ENCODE measurements at places on chromosomes 3 and 15. TPM values are rescaled to one million over a fixed set of nuclear protein-coding genes. Genes with fewer than 3 reads are reported as not detected.

Gene PHLDB2
- 2.1 TPM for total RNA-seq

DNA sequence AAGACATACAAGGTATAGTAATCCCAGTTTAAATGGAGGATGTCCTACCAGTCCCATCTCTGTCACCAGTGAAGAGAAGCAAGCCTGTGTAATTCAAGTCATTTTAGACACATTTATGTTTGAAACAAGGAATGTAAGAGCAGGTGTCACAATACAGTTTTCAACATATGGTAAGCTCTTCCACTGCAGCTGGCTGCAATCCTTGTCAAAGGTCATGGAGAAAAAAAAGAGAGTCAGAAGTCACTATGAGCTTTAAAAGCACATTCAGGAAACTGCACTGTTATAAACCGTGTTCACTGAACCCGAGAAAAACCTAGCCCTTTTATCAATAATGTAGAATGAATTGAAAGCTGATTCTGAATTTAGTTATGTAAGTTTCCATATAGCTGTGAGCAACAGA is 206.4 kb downstream of the NAALADL2 start:
- no peak overlapping the region for H3K27ac ChIP-seq
- H3K27me3 ChIP-seq = no peaks in the 10 kb centered on the region
- no peak for DNase-seq
- no peaks in the 10 kb centered on the region for H3K36me3 ChIP-seq
- H3K4me3 ChIP-seq = no peak overlapping the region

GRCh38 chr3:35666888-35667287 is 27.6 kb downstream of the ARPP21 start:
- H3K27me3 ChIP-seq = no peaks in the 10 kb centered on the region
- no peak overlapping the region for H3K27ac ChIP-seq
- no peak overlapping the region for H3K4me3 ChIP-seq
- DNase-seq = no peak
- no peaks in the 10 kb centered on the region for H3K4me1 ChIP-seq

DNA sequence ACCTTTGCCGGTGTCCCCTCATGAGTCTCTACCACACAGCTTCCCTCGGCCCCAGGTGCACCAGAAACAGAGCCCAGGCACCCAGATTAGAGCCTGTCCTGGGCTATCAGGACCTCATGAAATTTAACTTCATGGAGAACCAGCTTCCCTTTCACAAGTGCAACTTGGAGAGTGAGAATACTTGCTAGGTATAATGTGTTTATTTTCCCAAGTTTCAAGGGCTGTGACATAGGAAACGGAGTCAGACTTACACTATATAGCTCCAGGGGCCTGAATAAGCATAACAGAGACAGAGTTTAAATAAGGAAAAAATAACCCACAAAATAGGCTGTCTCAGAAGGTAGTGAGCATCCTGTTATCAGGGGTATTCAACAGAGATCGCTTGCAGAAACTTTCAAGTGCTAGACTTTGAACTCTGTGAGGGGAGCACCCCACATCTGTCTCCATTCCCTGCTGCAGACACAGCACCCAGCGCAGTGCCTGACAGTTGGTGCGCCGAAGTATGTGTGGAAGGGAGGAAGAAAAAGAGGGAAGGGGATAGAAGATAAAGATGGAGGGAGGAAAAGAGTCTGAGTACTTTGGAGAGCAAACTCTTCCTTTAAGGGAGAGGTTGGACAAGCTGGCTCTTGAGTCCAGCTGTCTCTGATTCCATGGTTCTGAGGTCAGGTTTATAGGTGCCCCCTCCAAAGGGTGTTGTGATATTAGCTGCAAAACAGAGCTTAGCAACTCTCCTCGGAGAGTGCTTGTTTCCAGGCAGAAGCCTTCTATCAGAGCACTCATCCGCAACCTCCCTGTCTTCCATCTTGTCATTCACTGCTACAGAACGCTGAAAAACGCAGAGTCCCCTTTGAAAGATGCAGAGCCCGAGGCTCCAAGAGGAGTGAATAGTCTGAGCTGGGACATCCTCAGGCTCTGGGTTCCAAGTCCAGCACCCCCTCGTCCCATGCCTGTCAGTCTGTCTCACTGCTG is 84.8 kb downstream of the CPN2 start:
- no peak overlapping the region for H3K27ac ChIP-seq
- no peaks in the 10 kb centered on the region for H3K36me3 ChIP-seq
- no peak for DNase-seq
- H3K27me3 ChIP-seq = peaks cover 2% of the 10 kb centered on the region

Gene GPR156
- not detected for total RNA-seq

Gene CCRL2
- 1.4 TPM for total RNA-seq

DNA sequence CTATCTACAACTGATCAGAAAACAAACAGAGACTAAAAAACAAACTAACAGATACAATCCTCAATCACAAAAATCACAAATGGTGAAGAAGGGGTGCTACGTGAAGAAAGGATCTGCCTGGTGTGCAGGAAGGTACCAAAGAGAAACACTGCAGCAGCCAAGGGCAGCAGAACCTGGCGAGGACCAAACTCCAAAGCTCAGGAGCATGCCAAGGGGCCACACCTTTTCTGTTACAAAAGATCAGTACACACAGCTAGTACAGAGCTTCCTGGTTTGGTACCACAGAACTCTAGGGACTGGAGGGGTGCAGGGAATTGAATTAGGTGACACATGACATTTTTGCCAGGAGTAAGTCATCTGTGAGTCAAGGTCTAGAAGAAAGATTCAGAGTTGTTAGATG is 107.4 kb upstream of the GRM7 start:
- no peak overlapping the region for H3K4me3 ChIP-seq
- H3K27ac ChIP-seq = no peak overlapping the region
- H3K27me3 ChIP-seq = no peaks in the 10 kb centered on the region

DNA sequence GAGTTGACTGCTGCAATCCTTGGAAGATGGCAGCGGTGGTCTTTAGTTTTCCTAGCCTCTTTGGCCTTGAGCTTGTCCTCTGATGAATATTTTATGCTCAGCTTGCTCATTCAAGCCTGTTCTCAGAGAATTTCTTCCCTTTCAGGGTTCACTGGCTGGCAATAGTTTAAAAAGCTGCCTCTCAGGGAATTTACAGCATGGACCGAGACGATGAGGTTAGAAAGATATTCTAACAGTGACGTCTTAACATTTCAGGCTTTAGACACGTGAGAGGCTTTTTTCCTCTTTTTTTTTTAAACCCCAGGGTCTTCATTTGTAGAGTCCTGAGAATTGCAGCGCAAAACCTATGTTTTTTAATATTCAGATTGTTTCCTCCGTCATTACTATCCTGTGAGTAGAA is 120.3 kb upstream of the CLSTN2 start:
- H3K36me3 ChIP-seq = no peaks in the 10 kb centered on the region
- H3K4me3 ChIP-seq = no peak overlapping the region
- H3K27ac ChIP-seq = no peak overlapping the region
- no peaks in the 10 kb centered on the region for H3K4me1 ChIP-seq

DNA sequence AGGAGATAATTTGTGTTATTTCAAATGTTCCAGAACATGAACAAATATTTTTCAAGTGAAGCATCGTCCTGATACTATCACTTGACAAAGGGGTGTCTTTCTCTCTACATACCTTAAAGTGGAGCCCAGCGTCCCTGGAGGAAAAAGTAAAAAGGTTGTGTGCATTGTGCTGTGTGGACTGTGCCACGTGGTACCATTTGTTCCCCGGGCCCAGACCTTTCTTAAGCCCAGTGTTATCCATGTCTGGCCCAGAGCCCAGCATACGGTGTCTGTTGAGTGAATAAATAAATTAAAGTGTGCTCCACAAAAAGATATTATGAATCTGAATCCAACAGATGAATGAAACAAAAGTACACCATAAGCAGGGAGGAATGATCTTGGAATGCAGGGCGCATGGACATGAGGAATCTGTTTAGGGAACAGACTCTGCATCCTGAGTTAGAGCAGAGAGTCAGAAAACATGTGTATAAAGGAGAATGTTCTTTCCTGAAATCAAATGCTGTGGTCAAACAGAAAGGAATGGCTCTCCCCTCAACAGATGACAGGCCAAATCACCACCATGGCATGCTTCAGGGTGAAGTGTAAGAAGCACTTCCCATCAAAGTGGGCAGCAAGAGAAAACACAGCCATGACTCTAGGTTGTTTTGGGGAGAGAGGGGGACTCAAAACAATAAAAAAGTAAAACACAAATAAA is 8.1 kb upstream of the PRSS50 start:
- DNase-seq = no peak
- H3K4me3 ChIP-seq = no peak overlapping the region
- H3K27me3 ChIP-seq = peaks cover 6% of the 10 kb centered on the region
- peaks cover 3% of the 10 kb centered on the region for H3K4me1 ChIP-seq
- H3K36me3 ChIP-seq = no peaks in the 10 kb centered on the region

Gene FSIP1
- 0.29 TPM for total RNA-seq

- H3K27me3 ChIP-seq = no peaks in the 10 kb centered on the region
- H3K4me3 ChIP-seq = no peak overlapping the region
- DNase-seq = no peak
- H3K4me1 ChIP-seq = no peaks in the 10 kb centered on the region
Measured at GRCh38 chr3:132966374-132966773, 71.8 kb upstream of the TMEM108 start.

- H3K27ac ChIP-seq = no peak overlapping the region
- peaks cover 43% of the 10 kb centered on the region for H3K36me3 ChIP-seq
- H3K27me3 ChIP-seq = no peaks in the 10 kb centered on the region
- no peaks in the 10 kb centered on the region for H3K4me1 ChIP-seq
- H3K4me3 ChIP-seq = no peak overlapping the region
- no peak for DNase-seq
Measured at GRCh38 chr15:34900748-34901147, 68.8 kb downstream of the AQR start.

GRCh38 chr3:140509534-140509933 is 168.3 kb upstream of the TRIM42 start:
- DNase-seq = no peak
- no peaks in the 10 kb centered on the region for H3K36me3 ChIP-seq
- no peak overlapping the region for H3K27ac ChIP-seq
- H3K27me3 ChIP-seq = peaks cover 2% of the 10 kb centered on the region

- no peak for DNase-seq
- H3K27ac ChIP-seq = no peak overlapping the region
- H3K36me3 ChIP-seq = peaks cover 23% of the 10 kb centered on the region
- peaks cover 4% of the 10 kb centered on the region for H3K4me1 ChIP-seq
- H3K4me3 ChIP-seq = no peak overlapping the region
Measured at GRCh38 chr3:52915294-52915693, 17.9 kb upstream of the STIMATE start.

Gene SPATA12
- not detected for total RNA-seq

- no peaks in the 10 kb centered on the region for H3K27me3 ChIP-seq
- no peaks in the 10 kb centered on the region for H3K4me1 ChIP-seq
- H3K4me3 ChIP-seq = no peak overlapping the region
- H3K27ac ChIP-seq = no peak overlapping the region
- DNase-seq = no peak
Measured at GRCh38 chr3:106485217-106485616, 616.4 kb upstream of the CBLB start.

Gene CHRM5
- not detected for total RNA-seq

DNA sequence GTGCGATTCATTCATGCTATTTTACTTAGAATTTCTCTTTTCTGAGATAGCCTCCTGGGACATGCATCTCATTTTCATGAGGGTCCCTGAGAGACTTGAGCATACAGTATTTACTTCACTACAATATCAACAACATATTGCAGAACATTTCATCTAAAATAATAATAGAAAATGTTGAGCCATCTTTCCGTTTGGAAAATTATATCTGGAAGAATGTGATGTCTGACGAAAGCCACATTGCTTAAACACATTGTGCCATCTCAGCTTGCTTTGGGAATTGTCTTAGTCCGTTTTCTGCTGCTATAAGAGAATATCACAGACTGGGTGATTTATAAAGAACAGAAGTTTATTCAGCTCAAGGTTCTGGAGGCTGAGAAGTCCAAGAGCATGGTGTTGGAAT is 55.5 kb downstream of the DPH6 start:
- no peak overlapping the region for H3K4me3 ChIP-seq
- H3K27ac ChIP-seq = no peak overlapping the region
- H3K4me1 ChIP-seq = no peaks in the 10 kb centered on the region

DNA sequence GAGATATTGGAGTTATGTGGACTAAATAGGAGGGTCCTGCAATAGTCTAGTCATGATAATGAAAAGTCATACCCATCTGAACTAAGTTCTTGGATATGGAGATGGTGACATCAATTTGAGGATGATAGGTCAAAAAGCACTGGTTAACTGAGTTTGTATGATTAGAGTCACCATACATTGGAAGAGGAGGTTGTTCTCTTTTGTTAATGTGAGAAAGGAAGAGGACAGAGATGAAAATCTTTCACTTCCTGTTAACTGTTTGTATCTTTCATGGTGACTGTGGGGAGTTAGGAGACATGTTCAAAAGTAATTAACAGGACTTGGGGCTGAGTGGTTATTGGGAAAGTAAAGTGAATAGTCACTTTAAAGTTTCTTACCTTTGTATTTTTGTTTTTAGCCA is 11.1 kb downstream of the TMEM62 start:
- H3K27me3 ChIP-seq = no peaks in the 10 kb centered on the region
- peaks cover 16% of the 10 kb centered on the region for H3K4me1 ChIP-seq
- no peak overlapping the region for H3K4me3 ChIP-seq
- no peak overlapping the region for H3K27ac ChIP-seq
- peaks cover 25% of the 10 kb centered on the region for H3K36me3 ChIP-seq

Gene HIGD2B
- 0.27 TPM for total RNA-seq

DNA sequence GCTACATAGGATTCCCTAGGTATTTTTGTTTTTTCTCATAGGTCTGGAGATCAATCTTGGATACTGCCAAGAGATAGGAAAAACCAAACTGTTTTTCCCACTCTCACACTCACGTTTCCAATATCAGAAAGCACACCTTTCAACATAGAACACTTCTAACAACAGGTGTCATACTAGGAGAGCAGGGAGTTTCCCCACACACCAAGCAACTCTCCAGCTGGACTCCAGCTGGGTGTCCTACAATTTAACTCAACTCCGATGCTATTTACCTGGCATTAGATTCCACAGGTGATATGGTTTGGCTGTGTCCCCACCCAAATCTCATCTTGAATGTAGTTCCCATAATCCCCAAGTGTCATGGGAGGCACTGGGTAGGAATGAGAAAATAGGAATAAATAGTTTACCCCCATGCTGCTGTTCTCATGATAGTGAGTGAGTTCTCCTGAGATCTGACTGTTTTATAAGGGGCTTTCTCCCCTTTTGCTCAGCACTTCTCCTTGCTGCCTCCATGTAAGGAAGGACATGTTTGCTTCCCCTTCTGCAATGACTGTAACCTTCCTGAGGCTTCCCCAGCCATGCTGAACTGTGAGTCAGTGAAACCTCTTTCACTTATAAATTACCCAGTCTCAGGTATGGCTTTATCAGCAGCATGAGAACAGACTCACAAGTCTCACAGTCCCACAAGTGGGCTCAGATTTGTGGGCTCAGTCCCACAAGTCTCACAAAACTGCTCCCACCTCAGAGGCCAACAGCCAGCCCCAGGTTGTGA is 354.5 kb upstream of the THBS1 start:
- no peak overlapping the region for H3K4me3 ChIP-seq
- H3K36me3 ChIP-seq = no peaks in the 10 kb centered on the region
- no peaks in the 10 kb centered on the region for H3K4me1 ChIP-seq
- no peak overlapping the region for H3K27ac ChIP-seq
- no peak for DNase-seq
- peaks cover 1% of the 10 kb centered on the region for H3K27me3 ChIP-seq

DNA sequence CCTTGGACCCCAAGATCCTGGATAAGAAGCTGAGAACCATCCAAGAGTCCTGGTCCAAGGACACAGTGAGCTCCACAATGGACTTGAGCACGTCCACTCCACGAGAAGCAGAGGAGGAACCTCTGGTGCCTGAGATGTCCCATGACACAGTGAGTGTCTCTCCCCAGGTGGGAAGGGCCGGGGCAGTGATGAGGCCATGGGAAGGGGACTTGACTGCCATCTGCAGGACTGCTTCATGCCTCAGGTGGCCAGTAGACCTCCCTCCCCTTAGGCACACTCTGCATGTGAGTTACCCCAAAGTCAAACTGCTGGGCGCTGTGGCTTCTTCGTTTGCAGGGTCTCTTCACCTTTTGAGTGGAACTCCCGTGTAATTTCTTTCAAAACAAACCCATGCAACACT is 59.7 kb downstream of the CCDC33 start:
- no peak for DNase-seq
- H3K36me3 ChIP-seq = no peaks in the 10 kb centered on the region
- H3K4me3 ChIP-seq = no peak overlapping the region
